ENCODE measurements at places on chromosomes 6 and 20.

DNA sequence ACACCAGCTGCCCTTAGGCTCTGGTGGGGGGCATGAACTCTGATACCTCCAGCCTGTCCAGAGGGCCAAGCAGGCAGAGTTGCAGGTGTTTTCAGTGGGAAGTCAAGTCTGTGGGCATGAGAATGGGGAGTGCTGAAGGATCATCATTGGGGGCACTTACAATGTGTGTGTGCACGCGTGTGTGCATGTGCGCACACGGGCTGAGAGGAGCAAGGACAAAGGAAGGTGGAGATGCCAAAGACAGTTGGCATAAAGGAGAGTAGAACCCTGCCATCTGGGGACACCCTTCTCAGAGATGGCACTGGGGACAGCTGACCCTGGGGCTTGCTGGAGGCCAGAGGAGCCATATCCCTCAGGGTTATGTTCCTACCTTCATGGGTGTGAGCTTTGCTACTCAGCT lies 408.4 kb upstream of the CHD6 start:
- DNase-seq, result no peak

DNA sequence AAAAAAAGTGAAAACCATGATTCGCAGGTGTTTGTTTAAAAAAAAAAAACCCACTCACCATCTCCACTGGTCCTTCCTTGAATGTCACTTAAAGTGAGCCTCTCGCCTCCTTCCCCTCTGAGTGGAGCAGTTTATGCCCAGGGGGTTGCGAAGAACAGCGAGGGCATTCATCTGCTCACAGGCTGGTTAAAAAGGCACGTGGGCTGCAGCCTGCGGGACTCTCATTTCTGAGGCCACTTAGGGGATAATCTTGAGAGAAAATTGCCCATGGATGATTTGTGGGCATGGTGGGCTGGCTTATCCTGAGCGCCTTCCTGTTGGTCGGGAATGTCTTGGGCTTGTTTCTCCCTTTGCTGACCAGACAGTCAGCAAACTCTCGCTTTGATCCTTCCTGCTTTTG lies 18.9 kb downstream of the BCAS4 start:
- DNase-seq, result no peak

GRCh38 chr20:3040086-3040485 lies 3.3 kb upstream of the GNRH2 start:
- no peak for DNase-seq

- no peak for DNase-seq
These were observed 12.9 kb upstream of the C20orf144 start for GRCh38 chr20:33649201-33649681.

DNA sequence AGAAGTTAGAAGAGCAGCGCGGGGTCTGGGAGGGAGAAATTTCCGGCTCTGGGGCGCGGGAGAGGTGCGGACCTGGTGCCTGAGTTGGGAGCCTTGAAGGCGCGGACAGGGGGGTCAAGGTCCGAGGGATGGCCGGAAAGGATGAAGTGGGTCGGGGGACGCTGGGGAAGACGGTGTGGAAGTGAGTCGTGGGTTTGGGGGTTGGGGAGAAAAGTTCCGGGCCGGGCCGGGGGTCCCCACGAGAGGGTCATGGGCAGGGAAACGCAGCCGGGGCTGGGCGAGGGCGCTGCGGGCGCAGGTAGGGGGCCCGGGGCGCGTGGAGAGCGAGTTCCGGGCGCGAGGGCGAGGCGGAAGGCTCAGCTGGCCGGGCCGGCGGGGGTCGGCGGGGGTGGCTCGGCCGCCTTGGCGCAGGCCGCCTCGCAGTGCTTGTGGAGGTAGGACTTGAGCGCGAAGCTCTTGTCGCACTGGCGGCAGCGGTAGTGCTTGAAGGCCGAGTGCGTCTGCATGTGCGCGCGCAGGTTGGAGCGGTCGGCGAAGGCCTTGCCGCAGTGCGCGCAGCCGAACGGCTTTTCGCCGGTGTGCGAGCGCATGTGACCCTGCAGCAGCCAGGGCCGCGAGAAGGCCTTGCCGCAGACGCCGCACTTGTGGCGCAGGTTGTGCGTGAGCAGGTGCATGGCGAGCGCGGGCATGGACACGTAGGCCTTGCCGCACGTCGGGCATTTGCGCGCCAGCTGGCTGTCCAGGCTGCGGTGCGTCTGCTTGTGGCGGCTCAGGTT lies 10.5 kb upstream of the SRXN1 start:
- no peak for DNase-seq

DNA sequence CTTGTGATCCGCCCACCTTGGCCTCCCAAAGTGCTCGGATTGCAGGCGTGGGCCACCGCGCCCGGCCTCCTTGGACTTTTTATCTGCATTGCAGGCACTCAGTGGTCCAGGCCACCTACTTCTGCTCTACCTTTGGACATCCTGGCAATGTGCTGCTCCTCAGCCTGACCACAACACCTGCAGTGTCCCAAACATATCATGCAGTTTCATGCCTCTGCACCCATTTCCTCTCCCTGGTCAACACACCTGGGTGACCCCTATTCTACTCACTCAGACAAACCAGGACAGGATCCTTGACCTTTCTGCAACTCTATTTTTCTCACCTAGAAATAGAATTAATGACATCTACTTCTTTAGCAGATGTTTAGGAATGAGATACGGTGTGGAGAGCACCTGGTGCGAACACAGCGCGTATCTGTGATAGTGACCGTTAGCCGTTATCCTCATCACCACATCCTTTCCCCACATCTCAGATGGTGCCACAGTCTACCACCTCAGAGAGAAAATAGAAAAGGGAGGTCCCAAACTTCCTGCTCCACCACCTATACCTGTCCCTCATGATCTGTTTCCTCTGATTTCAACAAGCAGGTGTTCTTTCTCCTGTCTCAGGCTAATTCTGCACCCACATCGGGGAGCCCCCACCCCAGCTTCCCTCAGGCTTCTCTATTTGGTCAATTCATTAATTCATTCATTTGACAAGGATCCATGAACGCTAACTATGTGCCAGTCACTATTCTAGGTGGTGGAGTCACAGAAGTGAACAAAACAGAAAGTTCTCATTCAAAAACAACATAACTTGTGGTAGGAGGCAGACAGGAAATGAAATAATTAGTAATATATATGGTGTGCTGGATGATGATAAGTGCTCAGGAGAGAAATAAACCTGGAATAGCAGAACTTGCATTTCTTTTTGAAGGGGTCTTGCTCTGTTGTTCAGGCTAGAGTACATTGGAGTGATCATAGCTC lies 4.3 kb upstream of the BTN3A2 start:
- no peak for DNase-seq

DNA sequence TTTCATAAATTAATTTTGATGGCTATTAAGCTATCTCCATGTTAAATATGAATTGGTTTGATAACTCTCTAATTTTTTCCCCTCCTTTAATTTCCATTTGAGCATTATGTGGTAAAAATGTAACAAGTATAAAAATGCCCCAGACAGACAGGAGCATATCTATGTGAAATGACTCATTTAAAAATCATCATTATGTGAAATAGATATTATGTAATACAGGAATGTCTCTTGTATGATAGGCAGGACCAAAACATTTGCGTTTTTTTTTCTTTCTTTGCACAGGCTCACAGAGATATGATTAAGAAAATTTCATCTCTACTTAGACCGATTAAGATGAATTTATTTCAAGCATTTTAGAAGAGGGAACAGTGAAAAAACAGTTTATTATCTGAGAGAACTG lies 95.8 kb downstream of the AKAP7 start:
- DNase-seq, result no peak

GRCh38 chr6:127481628-127482027 lies 22.4 kb upstream of the KIAA0408 start:
- DNase-seq, result no peak

DNA sequence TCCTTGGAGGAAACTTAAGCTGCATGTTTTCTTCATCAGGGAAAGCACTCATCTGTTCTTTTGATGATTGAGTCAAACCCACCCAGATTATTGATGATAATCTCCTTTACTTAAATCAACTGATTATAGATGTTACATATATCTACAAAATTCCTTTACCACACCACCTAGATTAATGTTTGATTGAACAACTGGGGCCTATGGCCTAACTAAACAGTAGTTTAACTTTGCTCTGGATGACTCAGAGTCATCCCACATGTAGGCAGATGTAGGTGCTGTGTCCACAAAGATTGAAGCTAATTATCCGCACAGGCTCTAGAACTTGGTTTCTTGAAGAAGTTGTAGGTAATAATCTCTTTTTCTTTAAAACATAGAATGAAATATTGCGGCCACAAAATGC lies 42.2 kb downstream of the PKIB start:
- no peak for DNase-seq

GRCh38 chr20:50843331-50844276 lies 48.7 kb downstream of the BCAS4 start:
- no peak for DNase-seq

DNA sequence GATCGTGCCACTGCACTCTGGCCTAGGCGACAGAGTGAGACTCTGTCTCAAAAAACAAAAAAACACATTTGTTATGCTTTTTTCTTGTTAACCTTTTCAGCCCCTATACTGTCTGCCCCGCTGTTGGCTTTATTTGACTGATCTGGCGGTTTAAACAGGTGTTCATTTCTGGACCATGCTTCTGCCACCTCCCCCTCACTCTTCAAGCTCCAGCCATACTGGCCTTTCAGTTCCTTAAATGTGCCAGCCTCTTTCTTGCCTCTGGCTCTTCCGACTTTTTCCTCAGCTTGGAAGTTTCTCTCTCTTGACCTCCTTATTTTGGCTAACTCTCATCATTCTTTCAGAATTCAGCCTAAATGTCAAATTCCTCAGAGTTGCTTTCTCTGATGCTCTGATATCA lies 35.2 kb upstream of the TXLNB start:
- no peak for DNase-seq

DNA sequence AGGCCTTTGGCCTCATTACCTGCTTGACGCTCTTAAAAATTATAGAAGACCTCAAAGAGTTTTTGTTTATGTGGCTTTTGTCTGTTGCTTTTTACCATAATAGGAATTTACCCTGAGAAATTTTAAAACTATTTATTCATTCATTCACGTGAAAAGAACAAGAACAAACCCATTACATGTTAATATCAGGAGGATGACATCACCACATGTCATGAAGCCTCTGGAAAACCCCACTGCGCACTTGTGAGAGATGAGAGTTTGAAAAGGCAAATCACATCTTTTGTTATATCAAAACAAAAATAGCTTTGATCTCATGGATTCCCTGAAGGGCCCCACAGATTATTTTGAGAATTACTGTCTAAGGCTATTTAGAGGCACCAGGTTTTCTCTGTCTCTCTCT lies 61.3 kb upstream of the EYA2 start:
- no peak for DNase-seq

DNA sequence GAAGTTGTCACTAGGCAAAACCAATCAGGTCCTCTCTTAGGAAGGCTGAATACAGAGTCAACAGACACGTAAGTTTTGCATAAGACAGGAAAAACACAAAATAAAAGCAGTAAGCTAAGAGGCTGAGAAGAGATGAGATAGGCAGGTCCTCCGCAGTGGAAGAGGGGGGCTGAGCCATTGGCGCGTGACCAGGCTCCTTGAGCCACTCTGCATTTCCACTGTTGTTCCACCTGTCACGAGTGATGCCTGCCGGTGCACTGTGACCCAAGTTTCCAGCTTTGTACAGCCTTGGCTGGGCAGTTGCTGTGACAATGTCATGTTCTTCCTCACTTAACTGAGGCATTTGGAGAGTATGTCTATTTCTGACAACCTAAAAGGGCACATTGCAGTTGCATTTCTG lies 58.6 kb downstream of the NUDT3 start:
- no peak for DNase-seq

GRCh38 chr6:138229072-138229471 lies 10.8 kb upstream of the PBOV1 start:
- no peak for DNase-seq

- no peak for DNase-seq
These were observed 435 bp upstream of the ZNF322 start for GRCh38 chr6:26660000-26660361.

DNA sequence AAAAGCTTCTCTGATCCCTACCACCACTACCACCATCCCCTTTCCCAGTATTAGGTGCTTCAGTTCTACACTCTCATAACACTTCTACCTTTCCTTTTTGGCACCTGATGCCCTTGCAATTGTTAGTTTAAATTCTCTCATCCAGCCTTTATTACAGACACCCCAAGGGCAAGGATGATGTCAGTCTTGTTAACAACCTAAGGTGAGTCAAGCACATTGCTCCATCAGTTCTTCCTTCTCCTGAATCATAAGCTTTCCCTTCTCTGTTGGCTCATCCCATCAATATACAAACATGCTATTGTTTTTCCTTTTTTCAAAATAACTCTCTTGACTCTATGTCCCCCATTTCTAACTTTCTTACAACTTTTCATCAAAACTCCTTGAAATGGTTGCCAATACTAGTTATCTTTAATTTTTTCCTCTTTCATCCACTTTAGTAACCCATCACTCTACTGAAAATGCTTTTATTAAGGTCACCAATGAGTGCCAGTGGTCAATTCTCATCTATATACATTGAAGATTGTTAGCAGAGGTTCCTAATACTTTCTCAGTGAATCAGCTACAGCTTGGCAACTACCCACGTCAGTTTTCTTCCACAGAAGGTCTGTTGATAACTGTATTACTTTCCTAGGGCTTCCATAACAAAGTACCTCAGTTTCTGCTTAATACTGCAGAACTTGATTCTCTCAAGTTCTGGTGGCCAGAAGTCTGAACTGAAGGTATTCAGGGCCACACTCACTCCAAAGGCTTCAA lies 97.1 kb upstream of the FLRT3 start:
- no peak for DNase-seq

DNA sequence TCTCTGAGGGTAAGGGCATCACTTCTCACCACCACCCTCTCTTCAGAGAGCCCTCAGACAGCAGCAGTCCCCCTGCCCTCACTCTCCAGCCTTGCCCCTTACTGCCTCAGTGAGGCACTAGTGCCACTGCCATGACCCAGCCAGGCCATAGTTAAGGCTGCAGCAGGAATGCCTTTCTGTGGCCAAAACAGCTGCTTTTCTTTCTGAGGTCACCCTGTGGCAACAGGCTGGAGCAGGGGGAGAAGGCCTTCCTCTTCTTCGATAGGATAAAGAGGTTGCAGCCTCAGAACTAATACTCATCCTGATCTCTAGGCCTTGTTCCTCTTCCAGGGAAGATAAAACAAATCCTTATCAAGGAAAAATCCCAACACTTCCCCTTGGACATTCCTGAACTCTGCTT lies 56.8 kb upstream of the ECI2 start:
- DNase-seq, result no peak

DNA sequence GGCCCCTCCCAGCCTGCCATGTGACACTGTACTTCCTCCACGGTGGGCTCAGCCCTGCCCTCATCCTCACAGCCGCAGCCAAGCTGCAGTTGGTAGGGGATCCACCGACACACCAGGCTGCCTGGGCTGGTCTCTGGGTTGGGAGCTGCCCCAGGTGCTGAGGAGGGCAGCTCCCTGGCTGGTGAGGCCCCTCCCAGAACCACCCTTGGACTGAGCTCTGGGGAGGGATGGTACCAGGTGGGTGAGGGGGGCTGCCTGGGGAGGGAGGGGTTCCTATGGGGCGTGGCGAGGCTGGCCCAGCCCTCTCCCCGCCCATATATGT lies 185 bp upstream of the TNFRSF6B start:
- DNase-seq, result no peak

DNA sequence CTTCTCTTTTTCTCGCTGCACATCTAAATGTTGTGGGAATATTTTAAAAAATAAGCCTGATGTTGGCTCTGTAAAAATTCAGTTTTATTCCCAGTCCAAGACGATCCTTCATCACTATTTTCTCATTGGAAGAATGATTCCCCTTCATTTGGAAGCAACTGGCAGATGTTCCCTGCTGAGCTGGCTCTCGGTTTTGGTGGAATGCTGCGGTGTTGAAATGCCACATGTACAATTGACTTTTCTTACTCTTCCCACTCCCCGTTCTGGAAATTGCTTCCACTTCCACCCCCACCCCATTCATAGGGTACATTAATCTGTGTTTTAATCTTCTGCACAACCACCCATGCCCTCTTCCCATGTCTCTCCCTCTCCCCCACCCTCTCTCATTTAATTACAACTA lies 496.3 kb upstream of the MAP3K7 start:
- DNase-seq, result no peak

Data from stimulated activated CD4-positive, alpha-beta T cell treated with anti-CD3 and anti-CD28 coated beads, Interleukin-1b, Interleukin-23, amount 100 ng/mL, for 24 hours (primary cell).